ENCODE measurements at places on chromosomes 12 and 14.

DNA sequence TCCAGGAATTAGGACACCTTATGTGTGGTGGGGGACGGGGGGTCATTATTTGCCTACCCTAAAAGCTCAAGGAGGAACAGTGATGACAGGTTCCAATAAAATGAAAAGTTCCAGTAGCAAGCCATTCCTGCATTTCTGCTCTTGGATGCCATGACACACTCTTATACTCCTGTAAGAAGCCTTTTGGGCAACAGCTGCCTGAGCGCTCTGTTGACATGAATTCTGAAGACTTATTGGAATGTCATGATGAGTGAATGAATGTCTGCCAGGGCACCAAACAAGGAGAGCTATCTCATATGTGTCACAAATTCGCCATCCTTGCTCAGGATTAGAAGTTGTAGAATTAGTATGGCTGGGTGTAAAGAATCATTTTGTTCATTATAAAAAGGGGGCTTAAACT is 36.3 kb downstream of the PTGER2 start:
- DNase-seq = no peak

- no peak for DNase-seq
Observed at GRCh38 chr12:124901003-124901402, 13.4 kb downstream of the UBC start.

GRCh38 chr14:68966872-68967301 is 12.2 kb downstream of the ACTN1 start:
- DNase-seq = no peak

DNA sequence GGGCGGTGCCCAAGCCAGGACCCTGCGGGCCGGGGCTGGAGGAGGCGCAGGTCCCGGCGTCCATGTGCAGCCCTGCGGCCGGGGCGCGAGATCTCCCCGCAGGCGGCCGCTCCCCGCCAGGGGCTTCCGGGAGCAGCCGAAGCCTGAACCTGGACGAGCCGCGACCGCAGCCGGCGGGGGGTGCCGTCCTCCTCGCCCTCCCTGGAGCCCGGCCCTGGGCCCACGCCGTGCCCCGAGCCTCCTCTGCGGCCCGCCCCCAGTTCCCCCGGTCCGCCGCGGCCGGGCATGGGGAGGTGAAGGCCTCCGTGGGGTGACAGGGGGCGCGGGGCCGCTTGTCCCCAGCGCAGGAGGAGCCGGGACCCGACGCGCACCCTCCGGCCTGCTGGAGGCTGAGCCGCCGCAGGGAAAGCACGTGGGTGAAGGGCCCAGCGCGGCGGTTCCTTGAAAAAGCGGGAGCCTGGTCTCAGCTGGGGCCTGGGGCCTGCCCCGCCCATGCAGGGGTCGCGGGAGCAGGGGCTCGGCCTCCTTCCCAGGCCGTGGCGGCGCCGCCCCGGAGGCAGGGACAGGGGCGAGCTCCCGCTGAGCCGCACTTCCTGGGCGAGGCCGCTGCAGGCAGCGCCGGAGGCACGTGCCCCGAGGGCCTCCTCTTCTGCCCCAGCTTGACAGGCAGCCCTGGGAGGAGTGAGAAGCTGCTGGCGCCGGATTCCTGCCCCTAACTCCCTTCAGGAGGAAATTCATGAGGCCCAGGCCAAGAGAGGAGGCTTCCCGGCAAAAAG is 55.6 kb upstream of the PPP2R5C start:
- peak; percentile 61 for DNase-seq

- DNase-seq = no peak
Observed at GRCh38 chr12:97229004-97229403, 233.6 kb upstream of the RMST start.

- DNase-seq = no peak
Observed at GRCh38 chr14:54314365-54315104, 82.3 kb upstream of the CDKN3 start.

DNA sequence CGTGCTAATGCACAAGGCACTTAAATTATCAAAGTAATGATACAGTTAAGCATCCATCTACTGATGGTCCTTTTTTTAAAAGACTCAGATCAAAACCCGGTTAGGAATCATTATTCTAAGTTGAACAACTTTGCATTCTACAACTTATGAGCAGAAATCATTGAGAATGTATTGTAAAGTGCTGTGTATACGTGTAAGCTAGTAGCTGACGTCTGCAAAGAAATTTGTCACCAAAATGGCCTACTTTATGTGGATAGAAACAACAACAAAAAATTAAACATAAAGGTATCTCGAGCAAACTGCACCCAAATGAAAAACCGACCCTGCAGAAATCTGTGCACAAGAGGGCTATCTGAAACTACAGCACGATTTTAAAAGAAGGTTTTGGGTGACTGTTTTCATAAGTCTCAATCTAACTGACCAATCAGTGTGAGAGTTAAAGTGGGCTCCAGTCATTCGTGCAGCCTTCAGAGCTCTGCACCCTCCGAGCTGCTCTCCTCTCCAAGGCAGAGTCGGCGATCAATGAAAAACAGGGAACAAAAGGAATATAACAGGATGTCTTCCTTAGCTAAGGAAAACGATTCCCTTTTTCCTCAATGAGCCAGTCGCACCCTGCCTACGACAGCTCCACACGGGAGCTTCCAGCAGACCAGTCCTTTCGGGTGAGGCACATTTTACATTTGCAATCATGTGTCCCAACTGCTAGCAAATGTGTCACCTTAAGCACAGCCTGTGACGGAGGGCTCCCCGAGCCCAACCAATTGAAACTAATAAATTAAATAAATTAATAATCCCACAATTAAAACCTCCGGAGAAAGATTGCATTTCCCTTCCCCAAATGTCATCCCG is 200.7 kb upstream of the FOXN3 start:
- DNase-seq = peak; percentile 31

DNA sequence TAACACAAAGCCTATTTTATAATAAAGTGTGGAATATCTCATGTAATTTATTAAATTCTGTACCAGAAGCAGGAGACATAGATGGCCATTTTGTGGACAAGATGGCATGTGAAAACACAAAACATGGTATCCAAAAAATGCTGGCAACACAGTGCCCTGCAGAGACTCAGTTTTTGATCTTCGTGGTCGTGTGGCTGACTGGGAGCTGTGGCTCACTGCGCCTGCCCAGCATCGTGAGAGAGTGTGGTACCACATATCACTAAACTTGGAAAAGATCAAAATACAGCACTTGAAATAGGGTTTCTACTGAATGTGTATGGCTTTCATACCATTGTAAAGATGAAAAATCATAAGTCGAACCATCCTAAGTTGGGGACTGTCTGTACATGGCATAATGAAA is 43.0 kb upstream of the MANSC4 start:
- DNase-seq = no peak

GRCh38 chr14:95254288-95254687 is 65.4 kb downstream of the CLMN start:
- no peak for DNase-seq

- no peak for DNase-seq
Observed at GRCh38 chr12:87779016-87779415, 250.2 kb downstream of the C12orf50 start.

DNA sequence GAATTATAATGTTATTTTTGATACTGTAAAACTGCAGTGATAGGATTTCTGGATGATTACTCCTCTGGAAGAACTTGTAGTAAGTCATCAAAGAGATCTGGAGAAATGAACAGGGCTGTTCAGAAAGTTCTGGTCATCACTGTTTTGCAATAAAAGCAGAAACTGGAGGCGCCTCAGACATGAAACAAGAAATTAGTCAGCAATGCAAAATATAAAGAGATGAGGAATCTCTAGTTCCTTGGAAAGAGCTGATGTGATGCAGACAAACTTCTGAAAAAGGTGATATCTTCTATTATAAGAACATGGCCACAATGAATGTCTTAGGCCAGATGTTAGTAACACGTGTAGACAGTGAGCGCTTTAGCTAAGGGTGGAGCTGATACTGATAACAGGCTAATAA is 9.5 kb downstream of the ACIN1 start:
- DNase-seq = no peak

DNA sequence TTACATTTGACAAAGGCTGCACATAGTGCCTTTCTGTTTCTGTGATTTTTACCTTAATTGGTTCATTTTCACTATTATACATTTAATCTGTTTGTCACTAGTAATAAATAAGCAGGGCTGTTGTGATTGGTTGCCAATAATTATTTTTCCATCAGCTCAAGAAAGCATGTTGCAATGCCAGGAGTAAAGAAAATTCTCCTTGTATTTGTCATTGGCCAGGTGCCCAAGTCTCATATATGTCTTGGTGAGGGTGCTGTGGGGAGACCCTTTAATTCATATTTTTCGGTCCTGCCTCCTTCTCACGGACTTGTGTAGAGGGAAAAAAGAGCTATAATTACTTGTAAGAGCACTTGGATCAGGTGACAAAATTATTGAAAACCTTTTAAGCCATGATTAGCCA is 108.0 kb downstream of the KITLG start:
- DNase-seq = no peak

GRCh38 chr14:100824091-100824551 is 1.8 kb upstream of the MEG3 start:
- no peak for DNase-seq

DNA sequence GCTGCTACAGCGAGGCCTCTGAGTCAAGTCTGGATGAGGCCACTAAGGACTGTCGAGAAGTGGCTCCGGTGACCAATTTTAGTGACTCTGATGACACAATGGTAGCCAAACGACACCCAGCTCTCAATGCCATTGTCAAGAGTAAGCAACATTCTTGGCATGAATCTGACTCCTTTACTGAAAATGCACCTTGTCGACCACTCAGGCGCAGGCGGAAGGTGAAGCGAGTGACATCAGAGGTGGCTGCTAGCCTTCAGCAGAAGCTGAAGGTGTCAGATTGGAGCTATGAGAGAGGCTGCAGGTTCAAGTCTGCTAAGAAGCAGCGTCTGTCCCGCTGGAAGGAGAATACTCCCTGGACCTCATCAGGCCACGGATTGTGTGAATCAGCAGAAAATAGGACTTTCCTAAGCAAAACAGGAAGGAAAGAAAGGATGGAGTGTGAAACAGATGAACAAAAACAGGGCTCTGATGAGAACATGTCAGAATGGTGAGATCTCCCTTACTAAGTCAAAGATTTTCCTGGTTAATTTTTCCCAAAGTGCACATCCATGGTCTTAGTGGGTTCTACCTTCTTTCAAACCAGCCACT is 2.9 kb downstream of the GPATCH2L start:
- no peak for DNase-seq

- no peak for DNase-seq
Observed at GRCh38 chr14:71481021-71481654, 451.1 kb upstream of the RGS6 start.

GRCh38 chr14:88380405-88380804 is 5.1 kb upstream of the SPATA7 start:
- DNase-seq = no peak

DNA sequence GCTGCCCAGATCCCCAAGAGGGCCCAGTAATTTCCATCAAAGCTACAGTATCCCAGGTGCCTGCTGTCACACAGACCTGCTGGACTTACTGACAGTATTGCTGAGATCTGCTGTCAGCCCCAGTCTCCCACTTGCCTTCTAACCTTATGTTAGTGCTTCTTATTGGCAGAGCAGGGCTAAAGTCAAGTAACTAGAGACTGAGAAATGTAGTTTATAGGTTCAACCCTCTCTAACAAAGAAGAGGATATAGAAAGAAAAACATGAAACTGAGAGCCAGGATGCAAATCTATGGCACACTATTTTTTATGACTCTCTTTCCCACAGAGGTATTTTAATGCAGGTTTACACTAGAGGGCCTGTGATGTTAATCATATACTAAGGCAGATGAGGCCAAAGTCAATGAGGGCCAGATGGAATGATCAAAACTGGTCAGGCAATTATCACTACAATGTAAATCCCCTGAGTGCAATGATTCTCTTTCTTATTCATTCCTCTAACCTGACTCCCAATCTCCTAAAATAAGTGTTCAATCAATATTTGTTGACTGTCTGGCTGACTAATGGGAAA is 781.9 kb downstream of the VRK1 start:
- DNase-seq = no peak

DNA sequence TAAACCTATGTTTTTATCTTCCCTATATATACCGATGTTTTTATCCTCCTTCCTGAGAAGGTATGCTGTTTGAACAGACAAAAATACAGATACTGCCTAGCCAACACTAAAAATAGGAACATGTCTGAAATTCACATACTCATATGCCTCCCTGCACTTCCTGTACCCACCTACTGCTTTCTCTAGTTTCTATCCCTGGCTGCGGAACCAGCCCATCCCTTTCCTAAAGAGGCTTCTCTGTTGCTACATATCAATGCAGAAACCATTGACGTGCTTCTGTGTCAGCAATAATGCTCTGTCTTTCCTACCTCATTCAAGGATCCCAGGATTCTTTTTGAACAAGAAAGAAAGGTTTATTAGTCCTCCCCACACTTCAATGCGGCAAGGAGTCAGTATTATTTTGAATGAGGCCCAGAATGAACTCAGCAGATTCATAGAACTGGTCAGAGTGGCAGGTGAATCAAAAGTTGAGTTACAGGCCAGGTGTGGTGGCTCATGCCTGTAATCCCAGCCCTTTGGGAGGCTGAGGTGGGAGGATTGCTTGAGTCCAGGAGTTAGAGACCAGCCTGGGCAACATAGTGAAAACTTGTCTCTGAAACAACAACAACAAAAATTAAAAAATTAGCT is 67.8 kb upstream of the NAP1L1 start:
- DNase-seq = peak; percentile 13

DNA sequence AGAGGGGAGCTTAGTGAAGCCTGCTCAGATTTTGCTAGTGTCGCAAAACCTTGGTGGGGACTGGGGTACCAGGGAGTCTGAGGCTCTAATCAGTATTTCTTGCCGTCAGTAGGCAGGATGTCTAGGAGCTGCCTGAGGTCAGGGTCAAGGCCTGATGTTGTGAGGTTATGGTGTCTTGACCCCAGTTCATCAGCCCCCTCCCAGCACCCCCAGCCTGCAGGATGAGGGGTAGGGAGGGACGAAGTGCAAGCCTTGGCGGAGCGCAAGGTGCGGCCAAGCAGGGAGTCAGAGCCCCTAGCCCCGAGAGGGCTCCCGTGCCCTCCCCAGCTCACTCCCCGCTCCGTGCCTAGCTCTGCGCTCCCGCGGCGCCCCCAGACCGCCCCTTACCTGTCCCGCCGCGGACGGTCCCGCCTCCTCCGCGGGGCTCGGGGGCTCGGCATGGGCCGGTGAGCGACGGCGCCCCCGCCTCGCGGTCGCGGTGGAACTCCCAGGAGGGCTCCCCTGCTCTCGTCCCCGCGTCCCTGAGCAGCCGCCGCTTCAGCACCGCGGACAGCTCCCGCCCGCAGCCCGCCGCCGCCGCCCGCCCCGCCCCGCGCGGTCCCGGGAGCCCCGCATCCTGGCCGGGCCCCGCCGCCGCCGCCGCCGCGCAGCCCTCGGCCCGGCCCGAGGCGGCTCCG is 347 bp downstream of the SYNDIG1L start:
- DNase-seq = peak; percentile 58

DNA sequence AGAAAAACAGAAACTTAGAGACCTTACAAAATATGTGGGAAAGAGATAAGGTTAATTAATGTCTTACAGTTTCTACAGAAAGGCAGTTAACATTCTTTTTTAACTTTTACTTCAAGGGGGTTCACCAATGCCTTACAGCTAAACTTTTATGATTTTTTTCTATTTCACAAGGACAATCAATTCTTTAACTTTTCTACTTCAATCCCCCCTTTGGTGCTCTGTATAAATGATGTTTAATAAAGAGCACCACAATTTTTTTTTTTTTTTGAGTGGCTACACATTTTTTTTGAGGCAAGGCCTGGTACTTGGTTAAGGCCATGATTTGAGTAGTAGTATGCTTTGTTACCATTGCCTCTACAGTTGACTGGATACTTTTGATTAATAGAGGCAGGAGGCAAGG is 279.6 kb downstream of the PRKD1 start:
- no peak for DNase-seq

GRCh38 chr14:63896278-63896720 is 43.5 kb downstream of the SYNE2 start:
- DNase-seq = no peak

- DNase-seq = no peak
Observed at GRCh38 chr14:69043596-69044260, 64.6 kb upstream of the ACTN1 start.

GRCh38 chr12:120412421-120412820 is 25.5 kb upstream of the COX6A1 start:
- DNase-seq = no peak
